Astrocyte of the spinal cord (primary cell): ENCODE measurements at places on chromosomes 7 and 10.

GRCh38 chr7:98163704-98164494 is 47.3 kb upstream of the BHLHA15 start:
- DNase-seq, result peak; percentile 1

GRCh38 chr7:137846827-137847567 is at the start of gene DGKI:
Gene DGKI, minus strand, starts transcription at chr7:137846974.
- DNase-seq, result no peak

GRCh38 chr10:49144058-49144720 is 10.4 kb upstream of the FAM170B start:
- DNase-seq, result no peak

- DNase-seq, result no peak
Observed at GRCh38 chr10:49049660-49050059, 65.7 kb downstream of the VSTM4 start.

DNA sequence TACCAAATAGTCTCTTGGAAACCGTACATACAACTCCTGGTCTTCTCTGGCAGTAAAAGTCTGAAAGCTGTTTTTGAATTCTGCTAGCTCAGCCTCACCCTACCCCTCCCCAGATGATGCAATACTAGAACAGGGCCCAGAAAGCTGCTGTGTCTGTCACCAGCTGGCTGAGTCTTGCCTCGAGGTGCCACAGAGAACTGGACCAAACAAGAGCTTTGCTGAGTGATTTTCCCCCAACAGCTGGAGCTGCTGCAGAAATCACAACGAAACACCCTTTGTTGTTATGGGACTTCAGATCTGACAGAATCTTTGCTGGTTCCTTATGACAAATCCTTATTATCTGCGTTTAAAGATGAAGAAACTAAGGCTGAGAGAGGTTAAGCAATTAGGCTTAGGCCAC is 134.1 kb downstream of the SPAG6 start:
- DNase-seq, result no peak
